ENCODE measurements at places on chromosomes 7 and 10. TPM values are rescaled to one million over a fixed set of nuclear protein-coding genes. Genes with fewer than 3 reads are reported as not detected.

- no peak for DNase-seq
These were observed 114.5 kb downstream of the GRID1 start for GRCh38 chr10:86252079-86252478.

- no peak for DNase-seq
These were observed 286.8 kb downstream of the PARD3 start for GRCh38 chr10:34528320-34528719.

DNA sequence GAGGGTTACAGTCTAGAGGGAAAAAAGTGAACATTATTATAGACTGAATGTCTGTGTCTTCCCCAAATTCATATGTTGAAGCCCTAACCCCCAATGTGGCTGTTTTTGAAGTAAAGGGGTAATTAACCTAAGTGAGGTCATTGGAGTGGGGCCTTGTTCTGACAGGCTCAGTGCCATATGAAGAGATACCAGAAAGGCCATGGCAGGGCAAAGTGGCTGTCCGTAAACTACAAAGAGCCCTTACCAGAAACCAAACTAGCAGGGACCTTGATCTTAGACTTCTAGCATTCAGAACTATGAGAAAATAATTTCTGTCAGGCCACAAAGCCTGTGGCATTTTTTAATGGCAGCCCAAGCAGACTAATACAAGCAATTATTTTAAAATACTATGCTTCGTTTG is 8.7 kb downstream of the TMEM209 start:
- DNase-seq, result no peak

GRCh38 chr7:121558288-121558687 is 162.2 kb upstream of the FAM3C start:
- no peak for DNase-seq

DNA sequence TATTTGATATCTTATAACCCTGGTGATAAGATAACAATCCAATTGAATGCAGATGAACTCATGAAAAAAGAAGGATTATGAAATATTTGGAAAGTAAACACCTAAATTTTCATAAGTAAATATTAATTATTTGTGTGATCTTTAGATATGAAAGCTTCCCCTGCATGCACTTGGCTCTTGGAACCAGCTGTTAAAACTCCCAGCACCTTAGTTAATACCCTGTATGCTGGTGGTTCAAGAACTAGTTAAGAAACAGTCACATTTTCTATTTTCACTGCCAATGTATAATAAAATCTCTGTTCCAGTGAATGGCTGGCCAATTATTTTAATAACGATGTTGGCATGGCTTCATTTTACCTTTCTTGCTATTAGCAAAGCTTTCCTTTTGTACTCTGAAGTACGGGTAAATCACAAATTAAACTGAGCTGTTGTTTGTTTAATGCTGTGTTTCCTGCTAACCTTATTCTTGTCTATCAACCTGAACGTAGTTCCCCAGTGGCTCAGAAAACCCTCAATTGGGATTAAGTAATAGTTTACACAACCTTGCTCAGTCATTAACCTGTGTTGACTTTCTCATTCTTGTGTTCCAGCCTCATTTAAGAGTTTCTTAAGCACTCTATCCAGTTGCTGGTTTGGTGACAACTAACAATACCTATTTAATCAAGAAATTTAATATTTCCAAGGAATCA is 38.9 kb downstream of the MET start:
- no peak for DNase-seq

- DNase-seq, result no peak
These were observed 2.9 kb downstream of the LRGUK start for GRCh38 chr7:134129856-134130523.

- DNase-seq, result no peak
These were observed 1.2 kb upstream of the SDHAF3 start for GRCh38 chr7:97116308-97116707.

- DNase-seq, result no peak
These were observed 128.8 kb upstream of the DNAJB12 start for GRCh38 chr10:72483471-72483870.

- DNase-seq, result peak; percentile 52
These were observed 2.1 kb downstream of the FAM170B start for GRCh38 chr10:49131507-49132361.

GRCh38 chr7:74223711-74224510 is 14.1 kb downstream of the LAT2 start:
- DNase-seq, result peak; percentile 76

DNA sequence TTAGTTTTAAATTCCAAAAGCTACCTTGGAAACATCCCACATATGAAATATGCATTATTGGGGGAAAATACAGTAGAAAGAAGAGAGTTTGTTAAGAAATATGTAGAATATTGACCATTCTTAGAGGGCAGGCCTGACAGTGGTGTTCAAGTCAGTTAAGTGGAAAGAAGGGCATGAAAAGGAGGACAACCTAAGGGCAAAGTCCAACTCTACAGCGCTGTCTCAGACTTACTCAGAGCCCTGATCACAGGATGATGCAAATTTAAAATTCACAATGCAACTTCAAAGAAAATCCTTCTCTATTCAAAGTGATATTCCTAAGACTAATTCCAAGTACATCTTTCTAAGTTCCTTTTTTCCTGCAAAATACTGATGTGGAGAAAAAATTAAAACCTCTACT is 139.1 kb upstream of the LRRTM3 start:
- no peak for DNase-seq

DNA sequence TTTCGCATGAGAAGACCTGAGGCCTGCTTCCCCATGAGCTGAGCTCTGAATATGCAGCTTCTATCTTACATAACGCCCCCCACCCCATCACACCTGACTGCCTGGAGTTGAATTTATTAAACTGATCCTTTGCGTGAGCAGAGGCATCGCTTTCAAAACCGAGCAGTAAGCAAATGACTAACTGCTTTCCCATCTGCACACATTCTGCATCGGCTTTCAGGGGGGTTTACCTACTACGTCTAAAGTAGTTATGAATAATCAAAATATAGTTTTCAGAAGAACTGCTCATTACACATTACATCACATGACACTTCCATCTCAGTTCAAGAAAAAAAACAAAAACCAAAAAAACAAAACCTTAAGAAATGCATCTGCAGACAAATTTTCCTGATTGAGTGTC is 54.7 kb upstream of the EGR2 start:
- no peak for DNase-seq

- DNase-seq, result no peak
These were observed 464.4 kb upstream of the AKR1E2 start for GRCh38 chr10:4361581-4361980.

ADCK2 gene
- 13.0 TPM for polyA plus RNA-seq

IL2RA gene
- 5.2 TPM for polyA plus RNA-seq

TSPAN13 gene
- polyA plus RNA-seq, result 8.1 TPM

NODAL gene
- not detected for polyA plus RNA-seq
